Dermis microvascular lymphatic vessel endothelial cell (primary cell): ENCODE measurements at places on chromosomes 4 and X. TPM values are rescaled to one million over a fixed set of nuclear protein-coding genes. Genes with fewer than 3 reads are reported as not detected.

The GPR143 gene
- 2.3 and 3.7 TPM in 2 replicates for total RNA-seq

GRCh38 chr4:37873386-37873785, 17.5 kb upstream of the TBC1D1 start:
- peak; percentile 11 for DNase-seq

The NIPAL1 gene
- total RNA-seq: 0.38 and 0.39 TPM in 2 replicates

- DNase-seq: no peak
Measured at GRCh38 chr4:135741583-135741982, 1540.0 kb upstream of the PABPC4L start.

The SLC26A1 gene
- 0.13 TPM in 2 replicates for total RNA-seq

DNA sequence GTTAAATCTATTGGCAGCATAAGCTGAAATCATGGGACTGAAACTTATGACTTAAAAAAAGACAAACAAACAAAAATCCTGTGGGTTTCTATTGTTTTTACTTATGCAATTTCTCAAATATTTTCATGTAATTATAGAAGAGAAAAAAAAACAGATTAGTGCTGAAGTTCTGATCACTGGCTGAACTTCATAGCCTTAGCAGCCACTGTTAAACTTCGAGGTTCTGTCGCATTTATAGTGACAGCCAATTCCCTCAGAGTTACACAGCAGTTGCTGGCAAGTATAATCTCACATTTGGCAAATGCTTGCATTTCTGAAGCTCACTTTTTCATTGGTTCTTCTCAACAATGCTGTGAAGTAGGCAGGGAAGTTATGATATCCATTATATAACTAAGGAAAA, 748.9 kb upstream of the MAGEB2 start:
- peak; percentile 2 for DNase-seq

DNA sequence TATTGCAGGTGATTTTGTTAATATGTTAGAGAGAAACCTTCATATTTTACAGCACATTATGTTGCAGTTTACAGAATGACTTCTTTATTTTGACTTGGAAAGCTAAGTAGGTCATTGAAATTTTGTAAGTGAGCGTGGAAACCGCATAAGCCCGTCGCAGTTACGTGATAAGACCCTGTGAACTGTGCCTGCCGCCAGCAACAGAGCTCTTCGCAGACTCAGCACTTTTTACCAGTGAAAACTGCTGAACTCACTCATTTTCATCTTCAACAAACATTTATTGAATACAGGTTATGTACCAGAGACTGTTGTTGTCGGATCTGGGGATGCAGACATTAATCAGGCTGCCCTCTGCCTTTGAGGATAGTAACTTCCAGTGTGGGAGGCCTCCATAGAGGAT, 355.7 kb downstream of the HS3ST1 start:
- DNase-seq: no peak

The FGFR3 gene
- 0.64 and 2.4 TPM in 2 replicates for total RNA-seq

DNA sequence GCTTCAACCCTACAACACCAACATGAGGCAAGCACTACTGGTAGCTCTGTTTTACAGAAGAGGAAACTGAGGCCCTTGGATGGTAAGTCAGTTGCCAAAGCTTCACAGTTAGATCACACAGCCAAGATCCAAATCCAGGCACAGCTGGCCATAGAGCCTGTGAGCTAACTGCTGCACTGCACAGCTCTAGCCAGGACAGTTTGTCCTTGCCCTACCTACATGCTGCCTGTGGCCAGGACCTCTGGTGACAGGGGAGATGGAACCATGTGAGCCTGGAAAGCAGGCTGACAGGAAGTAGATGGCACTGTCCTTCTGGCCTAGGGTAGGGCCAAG, 257.8 kb downstream of the FBXW7 start:
- DNase-seq: no peak

The NHS gene
- total RNA-seq: 0.13 TPM in 2 replicates

The MAGEA12 gene
- not detected in 2 replicates for total RNA-seq

The INTU gene
- total RNA-seq: 1.0 and 1.5 TPM in 2 replicates

DNA sequence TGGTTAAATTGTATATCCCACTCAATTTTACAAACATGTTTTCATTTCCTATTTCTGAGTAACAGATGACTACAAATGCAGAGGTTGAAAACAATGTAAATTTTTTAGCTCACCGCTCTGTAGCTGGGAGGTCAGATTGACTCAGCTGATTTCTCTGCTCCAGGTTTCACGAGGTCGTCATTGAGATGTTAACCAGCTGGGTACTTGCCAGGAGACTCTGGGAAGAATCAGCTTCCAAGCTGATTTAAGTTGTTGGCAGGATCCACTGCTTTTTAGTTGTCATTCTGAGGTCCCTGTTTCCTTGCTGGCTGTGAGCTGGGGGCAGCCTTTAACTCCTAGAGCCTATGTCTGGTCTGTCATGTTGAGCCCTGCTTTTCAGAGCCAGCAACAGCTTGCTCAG, 864.3 kb upstream of the AGA start:
- no peak for DNase-seq

DNA sequence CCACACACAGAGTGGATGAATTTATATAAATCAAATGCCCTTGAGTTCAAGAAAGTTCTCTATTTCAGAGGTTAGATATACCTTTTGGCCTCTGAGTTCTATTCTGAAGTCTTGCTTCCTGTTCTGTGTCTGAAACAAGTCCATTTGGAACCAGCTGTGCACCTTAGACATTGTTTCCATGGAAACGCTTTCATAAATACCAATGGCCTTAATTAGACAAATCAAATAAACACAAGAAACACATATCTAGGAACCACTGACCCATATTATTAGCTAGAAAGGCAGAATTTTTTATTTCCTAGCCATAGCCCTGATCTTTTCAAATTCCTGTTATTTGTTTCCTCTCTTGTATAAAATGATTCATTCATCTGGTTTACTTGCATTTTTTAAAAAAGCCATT, 8.4 kb upstream of the C4orf54 start:
- no peak for DNase-seq

DNA sequence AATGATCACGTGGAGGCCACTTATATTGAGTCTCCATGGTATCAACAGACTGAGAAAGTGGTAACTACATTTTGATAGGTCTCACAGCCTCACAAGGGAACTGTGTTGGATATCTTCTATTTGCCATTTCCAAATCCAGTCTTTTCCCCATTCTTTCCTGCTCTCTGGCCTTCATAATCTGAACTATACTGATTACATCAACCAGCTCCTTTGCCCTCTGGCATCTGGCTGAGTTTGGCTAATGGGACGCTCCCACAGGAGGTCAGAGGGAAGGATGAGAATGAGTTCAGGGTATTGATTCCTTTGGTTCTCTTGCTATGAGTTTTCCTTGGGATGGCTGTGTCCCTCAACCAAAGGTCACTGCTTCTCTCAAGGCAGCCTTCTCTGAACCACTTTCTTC, 152.6 kb downstream of the RTL9 start:
- DNase-seq: no peak

- no peak for DNase-seq
Measured at GRCh38 chr4:32987111-32987510, 2266.9 kb downstream of the PCDH7 start.
